SK-N-SH (cell line): ENCODE measurements at places on chromosomes 5 and 9. TPM values are rescaled to one million over a fixed set of nuclear protein-coding genes. Genes with fewer than 3 reads are reported as not detected.

IL13 gene
- 0.05 and 0.08 TPM in 2 replicates for polyA plus RNA-seq

BARHL1 gene
- polyA plus RNA-seq, result not detected in 2 replicates

ATP10B gene
- polyA plus RNA-seq, result not detected in 2 replicates

DNA sequence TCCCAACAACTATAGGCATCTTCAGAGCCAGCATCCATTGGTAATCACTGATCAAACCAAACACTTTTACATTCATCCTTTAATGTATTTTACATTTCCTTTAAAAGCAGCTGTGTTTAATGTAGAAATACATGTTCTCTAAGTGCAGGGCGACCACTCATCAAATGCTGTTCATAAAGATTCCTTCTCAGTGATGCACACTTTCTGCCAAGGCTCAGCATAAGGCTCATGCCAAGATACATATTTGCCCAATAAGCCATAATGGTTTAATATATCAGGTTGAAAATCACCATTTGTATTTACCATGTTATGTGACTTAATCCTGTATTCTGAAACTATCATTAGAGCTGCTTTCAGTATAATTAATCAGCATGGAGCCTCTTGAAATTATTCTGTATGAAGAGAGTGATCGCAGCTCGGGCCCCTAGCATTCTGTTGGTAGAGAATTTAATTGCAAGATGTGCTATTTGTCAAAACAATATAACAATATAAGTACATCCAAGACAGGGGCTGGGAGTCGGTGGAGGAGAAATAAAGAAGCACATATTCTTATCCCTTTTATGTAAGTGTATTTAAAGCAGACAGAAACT lies 267.5 kb downstream of the EBF1 start:
- no peak for DNase-seq

DNA sequence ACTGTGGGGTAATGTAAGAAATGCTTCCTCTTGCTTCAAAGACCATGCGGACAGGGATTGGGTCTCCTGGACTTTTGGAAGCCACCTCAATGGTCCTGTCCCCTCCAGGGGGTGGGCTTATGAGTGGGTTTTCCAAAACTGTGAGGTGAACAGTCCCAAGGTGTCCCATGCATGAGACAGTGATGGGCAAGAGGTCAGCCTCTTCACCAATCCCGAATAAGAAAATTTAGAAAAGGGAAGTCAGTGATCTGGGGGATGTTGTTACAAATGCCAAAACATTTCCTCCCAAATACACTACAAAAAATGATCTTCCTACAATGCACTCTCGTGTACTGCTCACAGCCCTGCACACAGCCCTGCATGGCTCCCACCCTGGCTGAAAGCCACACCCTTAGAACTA lies 215.7 kb upstream of the TBC1D2 start:
- DNase-seq, result no peak

DNA sequence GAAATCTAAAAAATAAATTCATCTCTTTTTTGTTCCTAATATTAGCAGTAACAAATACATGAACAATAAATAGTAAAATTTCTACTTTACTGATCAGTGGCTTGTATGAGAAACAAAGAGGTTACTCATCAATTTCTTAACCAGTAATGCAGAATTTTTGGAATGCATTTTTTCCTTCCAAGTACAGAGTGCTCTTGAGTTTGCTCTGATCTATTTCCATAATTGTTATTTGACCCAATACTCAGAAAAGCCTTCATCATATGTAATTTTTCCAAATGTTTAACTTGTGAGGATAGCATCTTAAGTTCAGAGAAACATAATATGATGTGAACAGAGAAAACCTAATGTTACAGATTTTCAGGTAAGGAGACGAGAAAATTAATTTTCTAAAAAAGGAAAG lies 47.3 kb downstream of the FBN2 start:
- no peak for DNase-seq

GRCh38 chr5:9892696-9893095 lies 262.5 kb upstream of the TAS2R1 start:
- DNase-seq, result no peak

DNA sequence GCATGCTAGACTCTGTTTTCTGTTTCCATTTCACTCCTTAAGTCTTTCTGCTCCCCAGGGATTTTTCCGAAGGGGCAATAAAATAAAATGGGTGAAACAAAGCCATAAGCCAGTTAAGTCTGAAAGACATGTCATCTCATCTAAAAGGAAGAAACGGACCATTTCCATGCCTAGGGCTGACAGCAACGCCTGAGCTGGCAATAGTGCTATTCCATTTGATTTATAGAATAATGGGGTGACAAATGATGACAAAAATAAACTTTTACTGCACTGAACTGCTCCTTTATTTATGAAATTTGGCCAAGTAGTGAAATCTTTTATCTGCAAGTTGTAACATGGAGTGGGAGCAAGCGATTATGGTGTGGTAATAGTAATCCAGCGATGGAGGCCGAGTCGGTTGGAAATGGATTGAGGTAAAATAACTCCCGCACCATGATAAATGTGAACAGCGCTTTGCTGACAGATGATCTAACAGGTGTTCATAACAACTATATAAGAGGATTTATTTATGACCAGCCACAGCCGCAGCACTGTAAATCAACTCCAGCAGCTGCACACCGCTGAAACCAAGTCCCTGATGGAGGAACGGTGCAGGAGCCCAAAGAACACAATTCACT lies 219.8 kb upstream of the TBCA start:
- no peak for DNase-seq

GRCh38 chr9:2356041-2356790 lies 265.4 kb upstream of the VLDLR start:
- DNase-seq, result no peak

DNA sequence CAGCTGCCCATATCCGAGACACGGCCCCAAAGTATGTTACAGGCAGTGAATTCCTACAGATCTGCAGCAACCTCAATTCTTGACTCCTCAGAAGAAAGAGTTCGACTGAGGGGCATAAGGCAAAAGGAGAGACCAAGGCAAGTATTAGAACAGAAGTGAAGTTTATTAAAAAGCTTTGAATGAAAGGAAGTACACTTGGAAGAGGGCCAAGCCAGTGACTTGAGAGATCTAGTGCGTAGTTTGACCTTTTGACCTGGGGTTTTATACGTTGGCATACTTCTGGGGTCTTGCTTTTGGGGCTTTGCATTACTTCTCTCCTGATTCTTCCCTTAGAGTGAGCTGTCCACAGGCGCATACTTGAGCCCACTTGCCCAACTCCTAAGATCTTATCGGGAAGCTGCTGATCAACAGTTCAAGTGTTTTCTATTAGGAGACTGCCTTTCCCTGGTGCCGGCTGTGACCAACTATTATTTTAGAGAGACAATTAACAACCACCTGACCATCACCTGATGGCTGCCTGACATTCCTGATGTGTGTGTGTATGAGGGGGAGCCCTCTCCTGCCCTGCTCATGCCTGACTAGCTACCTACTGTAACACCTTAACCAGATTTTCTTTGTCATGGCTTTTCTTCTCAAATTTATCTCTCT lies 1.5 kb upstream of the DEPDC1B start:
- no peak for DNase-seq

GRCh38 chr5:33631786-33632185 lies 191.0 kb downstream of the TARS1 start:
- no peak for DNase-seq

- no peak for DNase-seq
Measured at GRCh38 chr5:179149278-179149677, 89.1 kb downstream of the ZNF354C start.

DNA sequence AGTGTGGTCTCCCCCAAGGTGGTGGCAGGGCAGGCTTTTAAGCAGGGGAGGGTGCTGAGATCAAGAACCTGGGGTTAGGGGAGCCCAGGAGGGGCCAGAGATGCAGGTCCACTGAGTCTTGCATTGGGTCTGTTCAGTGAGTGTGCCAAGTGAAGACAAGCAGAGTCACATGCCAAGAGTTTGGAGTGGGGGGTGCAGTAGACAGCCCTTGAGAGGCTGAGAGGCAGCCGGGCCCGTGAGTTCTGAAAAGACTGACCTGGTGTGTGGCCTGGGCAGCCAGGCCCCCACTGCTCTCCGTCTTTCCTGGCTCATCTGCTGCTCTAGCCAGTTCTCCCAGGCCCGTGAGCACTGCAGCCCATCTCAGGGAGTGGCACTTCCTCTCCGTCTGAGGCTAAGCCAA lies 120.0 kb downstream of the DAB2IP start:
- no peak for DNase-seq

GRCh38 chr9:89455356-89455824 lies 42.5 kb downstream of the SEMA4D start:
- DNase-seq, result no peak
